ENCODE measurements at places on chromosomes 3 and 15.
A peak's percentile ranks its signal among the peaks of the same experiment; 100 is the strongest.

DNA sequence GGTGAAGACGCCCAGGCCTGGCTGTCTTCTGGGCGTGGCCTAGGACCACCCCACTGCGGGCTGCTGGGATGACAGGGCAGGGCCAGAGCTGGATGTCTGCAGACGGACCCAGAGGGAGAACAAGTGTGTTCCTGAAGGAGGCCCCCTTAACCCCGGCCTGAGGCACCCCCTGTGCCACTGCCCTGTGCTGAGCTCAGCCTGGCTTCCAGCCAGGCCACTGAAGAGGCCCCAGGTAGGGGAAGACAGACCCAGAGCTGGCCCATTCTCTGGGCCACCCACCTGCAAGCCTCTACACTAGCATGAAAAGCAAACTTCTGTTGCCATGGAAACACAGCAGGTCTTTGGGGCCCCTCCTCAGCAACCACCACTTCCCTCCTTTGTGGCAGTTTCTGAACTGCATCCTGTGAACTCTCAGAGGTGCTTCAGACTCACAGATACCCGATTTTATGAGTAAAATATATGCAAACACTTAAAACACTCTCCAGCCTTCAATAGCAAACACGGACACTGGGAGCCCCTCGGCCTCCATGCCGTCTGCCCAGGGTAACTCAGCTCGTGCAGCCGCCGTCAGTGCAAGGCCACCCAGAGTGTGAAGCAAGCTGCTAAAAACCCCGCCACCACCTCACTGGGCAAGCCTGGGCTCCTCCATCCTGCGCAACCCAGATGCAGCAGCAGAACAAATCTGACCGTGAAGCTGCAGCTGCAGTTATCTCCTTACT, 42.5 kb downstream of the CMTM6 start:
- DNase-seq: no peak

GRCh38 chr15:57772223-57772957, 65.9 kb downstream of the POLR2M start:
- no peak for DNase-seq

DNA sequence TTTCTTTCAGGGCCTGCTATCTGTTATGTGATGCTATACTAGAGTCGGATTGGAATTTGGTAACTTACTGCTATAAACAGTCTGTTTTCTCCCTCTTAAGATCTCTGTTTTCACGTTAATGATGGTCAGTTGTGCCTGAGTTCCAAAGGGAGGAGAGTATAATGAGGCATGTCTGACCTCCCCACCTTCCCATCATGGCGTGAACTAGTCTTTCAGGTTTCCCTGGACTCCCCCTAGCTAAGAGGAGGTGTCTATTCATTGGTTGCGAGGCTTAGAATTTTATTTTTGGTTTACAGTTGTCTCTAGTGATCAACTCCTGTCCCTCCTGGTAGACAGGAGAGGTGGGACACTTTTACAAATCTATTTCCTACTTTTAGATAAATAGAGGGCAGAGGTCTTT, 27.8 kb upstream of the PXYLP1 start:
- no peak for DNase-seq

DNA sequence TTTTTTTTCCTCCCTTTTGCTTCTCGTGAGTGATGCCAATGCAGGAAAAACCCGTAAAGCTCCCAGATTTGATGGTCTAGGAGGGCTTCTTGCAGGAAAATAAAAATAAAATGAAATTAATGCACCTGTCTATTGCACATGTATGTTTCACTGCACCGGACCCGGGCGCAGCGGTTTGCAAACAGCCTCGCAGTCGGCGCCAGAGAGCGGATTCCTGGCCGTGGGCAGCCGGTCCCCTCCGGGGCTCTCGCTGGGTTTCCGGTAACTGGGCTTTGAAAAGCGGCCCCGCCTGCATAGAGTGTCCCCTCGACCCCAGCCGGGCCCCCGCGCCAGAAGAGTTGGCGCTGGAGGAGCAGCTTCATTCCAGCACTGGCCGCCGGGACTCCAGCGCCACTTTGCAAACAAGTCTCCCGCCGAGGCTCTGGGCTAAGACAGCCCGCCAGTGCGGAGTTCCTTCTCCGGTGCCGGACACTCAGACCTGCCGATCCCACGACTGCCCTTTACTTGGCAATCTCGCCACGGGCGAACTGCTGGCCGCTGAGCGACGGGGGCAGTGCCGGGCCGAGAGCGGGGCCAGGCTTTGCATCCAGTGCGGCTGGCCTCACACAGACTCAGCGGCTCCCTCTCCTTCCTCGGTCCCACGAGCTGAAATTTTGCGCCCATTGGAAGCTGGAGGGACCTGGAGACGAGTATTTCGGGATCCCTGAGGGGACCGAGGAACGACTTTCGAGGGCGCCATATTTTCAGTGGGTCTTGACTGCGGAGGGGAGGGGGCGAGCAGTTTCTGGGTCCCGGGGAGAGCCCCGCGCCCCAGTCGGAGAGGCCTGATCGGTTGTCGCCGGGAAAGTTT, 225.9 kb upstream of the C2CD4B start:
- DNase-seq: no peak

GRCh38 chr3:129794311-129795185, 99.0 kb downstream of the TMCC1 start:
- DNase-seq: peak; percentile 28

DNA sequence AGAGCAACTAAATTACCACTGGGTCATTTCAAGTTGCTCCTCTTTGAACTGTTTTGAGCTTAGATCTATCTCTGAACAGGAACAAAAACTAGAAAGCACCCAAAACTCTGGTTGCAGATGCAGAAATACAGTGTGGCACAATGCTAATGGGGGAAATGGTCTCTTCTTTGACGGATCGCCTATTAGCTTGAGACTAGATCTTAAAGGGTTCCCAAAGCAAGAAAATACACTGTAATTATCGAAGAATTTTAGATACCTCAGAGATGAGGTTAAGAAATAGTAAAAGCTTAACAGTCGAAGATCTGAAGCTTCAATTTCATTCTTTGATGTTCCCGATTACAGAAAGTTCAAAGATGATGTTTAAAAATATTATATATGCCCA, 818 bp downstream of the PPP1R2 start:
- DNase-seq: no peak

GRCh38 chr3:25855266-25855784, 65.4 kb downstream of the OXSM start:
- DNase-seq: no peak

GRCh38 chr15:43903864-43904290, 77.1 kb downstream of the WDR76 start:
- no peak for DNase-seq

GRCh38 chr3:73791356-73791755, 166.6 kb upstream of the PDZRN3 start:
- no peak for DNase-seq

DNA sequence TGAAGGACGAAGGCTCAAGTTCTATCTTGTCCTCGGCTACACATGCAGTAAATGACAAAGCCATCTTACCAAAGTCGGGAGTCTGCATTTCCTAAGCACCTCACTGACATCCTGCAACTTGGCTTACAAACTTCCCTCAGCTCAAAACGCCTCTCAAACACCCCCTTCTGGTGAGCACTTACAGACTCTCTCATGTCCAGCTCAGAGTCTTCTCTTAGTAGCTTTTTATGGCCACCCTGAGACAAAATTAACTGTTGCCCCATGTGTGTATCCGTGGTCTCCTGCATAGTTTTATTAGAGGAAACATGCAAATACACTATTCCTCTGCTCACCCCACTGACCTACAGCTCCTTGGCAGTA, 819.7 kb downstream of the FHIT start:
- DNase-seq: no peak

DNA sequence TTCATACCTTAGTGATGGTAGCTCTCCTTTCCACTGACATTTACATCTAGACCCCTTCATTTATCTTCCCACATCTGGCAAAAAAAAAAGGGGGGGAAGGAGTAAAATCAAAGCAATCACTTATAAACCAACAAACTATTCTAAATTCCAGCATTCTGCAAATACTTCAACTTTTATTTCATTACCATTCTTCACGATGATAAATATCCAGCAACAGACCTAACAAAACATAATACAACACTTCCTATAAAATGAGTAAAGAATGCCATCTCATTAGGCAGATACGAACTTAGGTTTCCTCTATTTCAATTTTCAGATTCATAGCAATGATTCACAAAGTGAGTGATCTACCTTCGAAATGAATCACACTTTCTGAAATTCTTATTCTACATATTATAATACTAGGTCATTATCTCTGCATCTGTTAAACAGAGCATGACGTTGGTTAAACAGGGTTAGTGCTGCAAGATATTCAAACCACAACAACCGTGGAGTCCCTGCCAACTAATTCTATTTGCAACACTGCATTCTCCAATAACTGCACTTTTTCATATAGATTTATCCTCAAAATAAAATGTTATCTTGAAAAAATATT, at the start of gene LRRFIP2:
Gene LRRFIP2, minus strand, starts transcription at position 51 of the 595 bp plus-strand sequence. CDS start 25,599 bp downstream, outside the sequence.
- no peak for DNase-seq

- DNase-seq: no peak
Observed at GRCh38 chr3:150540991-150541390, 5.3 kb downstream of the SERP1 start.

DNA sequence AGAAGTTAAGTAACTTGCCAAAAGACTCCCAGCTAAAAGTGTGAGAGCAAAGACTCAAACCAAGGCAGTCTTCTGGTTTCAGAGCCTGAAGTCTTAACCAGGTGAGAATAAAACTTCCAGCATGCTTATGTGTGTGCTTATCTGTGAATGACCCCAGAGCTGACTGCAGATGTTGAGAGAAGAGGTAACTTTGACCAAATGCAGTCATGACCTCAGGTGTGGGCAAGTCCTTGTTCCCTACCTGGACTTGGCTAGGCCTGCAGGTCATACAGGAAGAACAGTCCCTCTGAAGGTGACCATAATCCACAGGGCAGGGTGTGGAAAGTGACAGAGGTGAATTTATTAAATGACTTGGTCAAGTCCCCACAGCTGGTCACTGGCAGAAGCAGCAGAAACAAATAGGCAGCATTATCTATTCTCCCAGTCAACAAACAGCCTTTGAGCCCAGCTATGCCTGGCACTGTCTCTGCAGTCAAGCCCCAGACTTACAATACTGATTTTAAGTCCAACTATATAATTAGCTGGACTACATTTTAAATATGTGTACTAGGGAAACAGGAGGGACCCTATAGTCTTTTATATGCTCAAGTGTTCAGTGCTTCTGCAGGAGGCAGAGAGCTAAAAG, 3.0 kb upstream of the CPEB1 start:
- DNase-seq: no peak

DNA sequence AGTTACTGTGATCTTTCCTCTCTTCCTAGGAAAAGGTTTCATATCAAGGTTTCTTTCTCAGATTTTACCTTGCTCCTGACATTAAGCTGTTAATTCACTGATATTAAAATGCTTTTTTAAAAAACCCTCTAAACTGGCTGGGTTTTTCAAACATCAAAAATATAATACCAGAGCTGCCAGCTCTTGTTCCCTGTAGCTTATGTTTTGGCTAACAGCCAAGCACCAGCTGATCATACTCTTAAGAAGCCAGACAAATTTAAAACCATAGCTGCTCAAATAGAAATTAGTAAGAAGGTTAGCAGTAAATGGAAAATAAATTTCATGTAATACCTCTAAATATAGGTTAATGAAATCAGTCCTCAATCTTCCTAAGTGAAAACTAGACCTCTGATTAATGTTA, 657.5 kb downstream of the GRM7 start:
- no peak for DNase-seq

DNA sequence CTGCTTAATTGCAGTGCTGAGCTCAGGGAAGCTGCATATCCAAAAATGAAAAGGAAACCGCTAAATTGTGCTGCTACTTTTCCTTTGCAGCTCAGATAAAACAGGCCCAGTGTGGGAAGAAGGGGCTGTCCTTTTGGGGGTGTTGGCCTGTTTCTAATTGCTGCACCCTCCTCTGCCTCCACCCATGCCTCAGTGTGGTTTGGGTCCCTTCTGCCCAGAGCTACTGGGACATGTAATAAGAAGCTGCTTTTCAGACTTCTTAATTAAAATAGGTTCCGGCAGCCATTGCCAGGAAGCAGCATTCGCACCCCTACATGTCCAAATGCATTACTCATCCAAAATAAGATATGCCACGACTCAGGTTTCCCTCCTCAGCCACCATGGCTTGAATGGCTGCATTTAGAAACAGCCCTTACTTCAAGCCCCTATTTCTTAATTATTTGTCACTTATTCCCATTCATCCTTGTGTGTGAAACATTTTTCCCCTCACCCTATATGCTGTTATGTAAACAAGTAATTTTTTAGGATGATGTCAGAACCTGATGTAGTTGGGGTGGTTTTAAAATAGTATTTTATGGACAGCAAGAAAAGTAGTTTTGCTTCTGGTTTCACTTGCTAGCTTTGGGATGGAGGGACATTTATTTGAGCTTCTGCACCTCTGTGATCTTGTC, 235.9 kb upstream of the CTDSPL start:
- DNase-seq: no peak

GRCh38 chr3:157226173-157226847, 66.4 kb upstream of the CCNL1 start:
- DNase-seq: no peak

GRCh38 chr15:85828874-85829273, 34.1 kb upstream of the KLHL25 start:
- DNase-seq: no peak

GRCh38 chr3:56862352-56863062, 60.8 kb upstream of the ARHGEF3 start:
- DNase-seq: no peak

DNA sequence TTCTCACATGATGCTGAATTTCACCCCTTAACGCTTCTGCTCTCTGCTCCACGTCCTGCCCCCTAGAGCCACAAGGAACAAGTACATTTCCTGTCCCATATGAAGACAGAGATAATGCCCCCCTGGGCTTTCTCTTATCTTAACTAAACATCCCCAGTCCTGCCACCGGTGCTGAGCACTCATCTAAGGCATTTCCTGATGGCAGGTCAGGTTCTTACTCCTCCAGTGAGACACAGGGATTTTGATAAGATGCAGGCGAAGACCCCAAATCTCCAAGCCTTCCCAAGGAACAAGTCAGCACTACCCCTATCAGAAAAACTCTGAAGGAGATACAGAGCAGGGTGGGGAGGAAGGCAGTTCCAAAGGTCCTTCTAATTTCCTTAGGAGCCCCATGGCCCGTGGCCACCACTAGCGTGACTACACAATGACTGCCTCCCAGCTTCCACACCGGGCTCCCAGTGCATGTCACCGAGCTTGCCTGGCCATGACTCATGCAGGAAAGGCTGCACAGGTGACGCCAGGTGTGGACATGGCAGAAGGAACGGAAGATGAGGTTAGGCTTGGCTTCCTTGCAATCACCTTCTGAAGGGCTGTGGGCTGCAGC, 152.9 kb downstream of the XXYLT1 start:
- no peak for DNase-seq

- no peak for DNase-seq
Observed at GRCh38 chr15:61237400-61237799, 8.3 kb upstream of the RORA start.

GRCh38 chr3:111895071-111895470, 36.0 kb downstream of the PHLDB2 start:
- DNase-seq: no peak

GRCh38 chr3:16824081-16824696, 60.6 kb upstream of the PLCL2 start:
- no peak for DNase-seq

DNA sequence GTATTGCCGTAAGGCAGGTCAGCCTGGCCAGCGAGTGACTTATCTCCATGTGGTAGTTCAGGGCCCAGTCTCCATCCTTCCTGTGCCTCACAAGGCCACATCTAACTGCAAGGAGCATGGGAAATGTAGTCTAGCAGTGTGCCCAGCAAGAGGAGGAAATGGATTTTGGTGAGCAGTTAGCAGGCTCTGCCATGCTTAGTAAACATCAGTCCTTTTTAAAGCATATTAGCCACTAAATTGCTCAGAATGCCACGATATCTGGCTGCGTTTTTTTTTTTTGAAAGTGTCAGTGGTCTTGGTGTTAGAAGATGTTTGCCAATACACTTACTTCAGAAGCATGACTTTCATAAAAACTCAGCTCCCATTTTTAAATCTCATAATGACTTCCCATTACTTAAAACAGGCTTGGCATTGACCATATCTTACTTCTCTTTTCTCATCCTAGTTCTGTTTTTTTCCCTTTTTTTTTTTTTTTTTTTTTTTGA, 470.2 kb upstream of the TPRG1 start:
- DNase-seq: no peak
